Daoy (cell line): ENCODE measurements at places on chromosomes 3 and 15. TPM values are rescaled to one million over a fixed set of nuclear protein-coding genes. Genes with fewer than 3 reads are reported as not detected.

GRCh38 chr3:69880069-69880640, 119.4 kb upstream of the SAMMSON start:
- DNase-seq: no peak

GRCh38 chr3:101846709-101847108, 2.6 kb upstream of the NFKBIZ start:
- DNase-seq: no peak

The RASGRF1 gene
- not detected in 2 replicates for total RNA-seq

The UCN2 gene
- total RNA-seq: 3.0 and 6.2 TPM in 2 replicates

The CDHR4 gene
- not detected in 2 replicates for total RNA-seq

DNA sequence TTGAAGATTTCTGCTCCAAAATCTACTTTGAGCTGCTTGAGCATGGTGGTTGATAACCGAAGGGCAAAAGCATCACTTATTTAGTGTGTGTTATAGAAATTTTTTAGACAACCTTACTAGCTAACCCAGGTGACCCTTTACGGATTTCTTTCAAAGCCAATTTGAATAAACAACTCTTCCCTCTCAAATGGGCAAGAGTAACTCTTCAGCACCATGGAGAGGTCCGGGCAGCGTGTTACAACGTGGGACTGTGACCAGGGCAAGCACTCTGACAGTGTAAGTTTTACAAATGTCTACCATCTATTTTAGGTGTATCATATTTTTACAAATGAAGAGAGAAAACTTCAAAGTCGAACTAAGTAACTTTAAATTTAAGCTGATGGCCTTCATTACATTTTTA, 471.8 kb downstream of the MFSD1 start:
- peak; percentile 19 for DNase-seq

GRCh38 chr15:68054628-68055223, 611 bp downstream of the PIAS1 start:
- peak; percentile 56 for DNase-seq

The P2RY12 gene
- total RNA-seq: not detected in 2 replicates

The MRAS gene
- total RNA-seq: 12.3 and 14.8 TPM in 2 replicates

DNA sequence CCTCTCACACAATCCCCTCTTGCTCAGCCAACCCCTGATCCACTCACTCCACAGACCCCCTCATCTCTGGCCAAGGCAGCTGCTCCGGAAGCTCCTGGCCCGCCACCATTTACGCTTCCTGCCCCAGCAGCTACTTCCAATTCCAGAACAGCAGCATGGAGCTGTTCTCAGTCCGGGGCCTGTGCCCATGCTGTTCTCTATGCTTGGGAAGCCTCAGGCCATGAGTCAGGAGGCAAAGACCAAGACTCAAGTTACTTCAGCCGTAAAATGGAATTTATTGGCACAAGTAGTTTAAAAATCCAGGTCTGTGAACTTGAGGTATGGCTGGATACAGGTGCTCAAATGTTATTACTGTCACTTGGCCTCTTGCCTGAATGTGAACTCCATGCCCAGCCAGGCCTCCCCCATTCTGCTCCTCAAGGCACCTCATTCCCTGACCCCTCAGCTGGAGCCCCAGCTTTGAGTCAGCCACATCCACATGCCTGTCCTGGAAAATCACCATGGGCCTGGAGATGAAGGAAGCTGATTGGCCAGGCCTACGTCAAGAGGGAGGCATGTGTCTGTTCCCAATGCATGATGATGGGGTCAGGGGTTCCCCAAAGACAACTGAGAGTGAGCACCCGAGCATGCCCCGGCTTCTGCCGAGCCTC, 31.4 kb upstream of the CACNA2D2 start:
- DNase-seq: no peak

DNA sequence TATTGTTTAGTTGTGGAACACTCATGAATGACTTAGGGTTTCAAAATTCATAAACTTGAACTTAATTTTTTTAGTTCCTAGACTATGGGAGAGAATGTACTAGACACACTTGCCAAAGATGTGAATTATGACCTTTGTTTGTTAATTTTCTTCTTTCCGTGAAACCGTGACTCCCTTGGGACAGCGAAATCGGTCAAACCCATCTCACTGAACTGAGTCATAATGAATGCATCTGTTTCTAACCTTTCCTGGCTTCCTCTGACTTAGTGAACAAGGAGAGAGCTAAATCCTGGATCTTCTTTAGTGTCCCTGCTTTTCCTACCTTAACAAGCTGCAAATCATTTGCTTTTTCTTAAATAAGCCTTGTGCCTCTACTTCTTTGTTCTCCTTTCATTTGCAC, 85.5 kb downstream of the LARS2 start:
- peak; percentile 44 for DNase-seq

DNA sequence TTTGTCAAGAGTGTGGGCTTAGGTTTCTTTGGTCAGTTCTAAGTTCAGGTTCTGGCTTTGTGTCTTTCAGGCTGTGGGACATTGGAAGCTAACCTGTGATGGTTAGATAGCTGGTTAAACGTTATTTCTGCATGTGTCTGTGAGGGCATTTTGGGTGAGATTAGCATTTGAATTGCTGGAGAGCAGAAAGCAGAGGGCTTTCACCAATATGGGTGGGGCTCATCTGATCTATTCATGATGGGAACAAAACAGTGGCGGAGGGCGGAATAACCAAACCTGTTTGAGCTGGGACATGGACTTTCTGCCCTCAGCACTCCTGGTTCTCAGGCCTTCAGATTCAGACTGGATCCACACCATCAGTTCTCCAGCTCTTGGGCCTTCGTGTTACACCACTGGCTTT, 195.4 kb downstream of the KLF13 start:
- no peak for DNase-seq

- no peak for DNase-seq
These were observed 1.7 kb upstream of the STAB1 start for GRCh38 chr3:52493232-52494017.
